ENCODE measurements at places on chromosomes 6 and 20.

GRCh38 chr6:119612176-119612891, 262.8 kb upstream of the MAN1A1 start:
- DNase-seq = no peak

DNA sequence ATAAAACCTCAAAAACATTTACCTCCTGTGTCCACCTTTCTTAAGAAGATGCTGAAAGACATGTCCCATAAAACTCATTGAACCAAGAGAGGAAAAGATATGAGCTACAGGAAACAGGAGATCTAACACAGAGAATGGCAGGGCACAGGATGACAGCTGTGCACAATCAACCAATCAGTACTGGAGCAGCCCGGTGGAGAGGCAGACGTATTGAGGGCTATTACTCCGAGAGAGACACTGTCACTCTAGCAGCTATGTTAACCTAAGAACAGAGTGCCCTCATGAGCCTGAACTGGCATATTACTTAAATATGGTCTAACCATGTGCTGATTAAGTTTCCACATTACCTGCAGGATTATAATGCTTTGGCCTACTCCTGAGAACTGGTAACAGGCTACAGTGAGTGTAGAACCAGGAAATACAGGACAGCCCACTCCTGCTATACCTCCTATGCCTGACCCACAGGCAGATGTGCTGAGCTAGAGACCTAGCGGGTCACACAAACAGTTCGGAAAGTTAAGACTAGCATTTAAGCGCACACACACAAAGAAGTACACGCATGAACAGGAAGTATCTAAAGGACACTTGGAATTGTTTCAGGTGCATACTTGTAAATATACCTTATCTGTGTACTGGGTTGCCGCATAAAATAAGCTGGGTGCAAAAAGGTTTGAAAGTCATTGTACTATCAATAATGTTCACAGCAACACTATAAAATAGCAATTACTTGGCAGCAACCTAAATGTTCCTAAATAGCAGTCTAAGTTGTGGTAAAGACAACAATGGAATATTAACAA, 199.3 kb upstream of the SHLD1 start:
- DNase-seq = no peak

DNA sequence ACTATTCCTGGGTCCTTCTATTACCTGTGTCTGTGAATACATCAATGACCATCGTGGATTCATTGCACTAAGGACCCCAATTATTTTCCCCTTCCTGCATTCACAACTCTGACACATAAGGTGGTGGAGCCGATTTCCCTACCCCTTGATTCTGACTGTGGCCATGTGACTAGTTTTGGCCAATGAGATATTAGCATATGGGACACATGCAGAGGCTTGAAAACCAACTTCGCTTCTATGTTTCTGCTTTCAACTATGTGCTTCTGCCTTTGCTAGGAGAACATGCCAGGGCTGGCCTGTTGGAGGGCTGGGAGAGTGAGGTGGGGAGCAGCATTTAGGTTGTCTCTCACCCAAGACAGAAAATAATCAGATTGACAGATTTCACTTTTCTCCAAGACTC, 483.1 kb upstream of the JAG1 start:
- no peak for DNase-seq

- no peak for DNase-seq
Observed at GRCh38 chr6:89172131-89172530, 26.3 kb downstream of the PM20D2 start.

DNA sequence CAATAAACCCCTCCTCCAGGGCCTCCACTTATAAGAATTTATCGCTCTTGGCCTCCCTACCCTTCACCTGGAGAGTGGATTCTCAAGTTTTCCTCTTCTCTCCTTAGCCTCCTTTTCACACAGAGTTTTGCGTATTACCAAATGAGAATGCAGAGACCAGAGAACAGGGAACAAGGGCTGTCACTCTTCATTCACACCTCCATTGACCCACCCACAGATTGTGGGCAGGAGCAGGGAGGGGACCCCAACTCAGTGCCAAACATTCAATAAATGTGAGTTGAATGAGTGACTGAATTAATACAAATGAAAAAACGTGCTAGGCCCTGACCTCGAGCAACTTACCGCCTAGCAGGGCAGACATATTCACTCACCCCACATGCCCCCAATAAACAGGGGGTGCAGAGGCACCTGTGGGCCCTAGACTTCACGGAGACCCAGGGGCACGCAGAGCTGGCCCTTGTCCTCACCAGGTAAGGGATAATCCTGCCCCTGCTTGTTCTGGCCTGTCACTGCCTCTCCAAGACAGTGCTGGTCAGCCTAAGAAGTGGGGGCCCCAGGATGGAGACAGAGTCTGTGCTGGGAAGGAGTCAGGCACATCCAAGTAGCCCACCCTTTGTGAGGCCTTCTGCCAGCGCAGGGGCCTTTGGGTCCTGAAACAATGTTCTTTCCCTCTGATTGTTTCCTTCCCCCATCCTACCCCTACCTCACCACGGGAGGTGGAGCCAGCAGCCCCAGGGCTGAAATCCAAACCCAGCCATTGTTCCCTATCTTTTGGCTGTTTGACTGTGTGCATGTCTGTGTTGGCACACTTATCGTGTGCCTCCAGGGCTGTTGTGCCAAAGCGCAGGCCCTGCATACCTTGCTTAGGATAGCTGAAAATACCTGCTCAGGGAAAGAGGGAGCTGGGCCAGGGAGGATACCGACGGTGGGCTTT, 8.4 kb upstream of the TJAP1 start:
- no peak for DNase-seq

DNA sequence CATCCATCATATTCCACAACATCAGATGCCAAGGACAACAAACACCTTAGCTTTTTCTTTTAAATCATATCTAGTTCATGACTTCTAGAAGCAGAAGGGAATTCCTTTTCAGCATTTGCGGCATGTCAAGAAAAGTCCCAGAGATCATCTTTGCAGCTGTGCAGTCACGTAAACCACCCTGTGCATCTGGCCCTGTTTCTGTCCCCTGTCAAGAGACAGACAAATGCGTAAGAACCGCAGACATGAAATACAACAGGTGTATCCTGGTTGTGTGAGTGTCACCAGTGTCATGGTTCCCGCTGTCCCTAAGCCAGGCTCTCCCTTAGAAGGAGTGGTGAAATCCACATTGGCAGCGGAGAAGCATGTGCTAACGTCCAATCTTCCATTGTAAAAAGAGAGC, 28.1 kb downstream of the LY86 start:
- no peak for DNase-seq

DNA sequence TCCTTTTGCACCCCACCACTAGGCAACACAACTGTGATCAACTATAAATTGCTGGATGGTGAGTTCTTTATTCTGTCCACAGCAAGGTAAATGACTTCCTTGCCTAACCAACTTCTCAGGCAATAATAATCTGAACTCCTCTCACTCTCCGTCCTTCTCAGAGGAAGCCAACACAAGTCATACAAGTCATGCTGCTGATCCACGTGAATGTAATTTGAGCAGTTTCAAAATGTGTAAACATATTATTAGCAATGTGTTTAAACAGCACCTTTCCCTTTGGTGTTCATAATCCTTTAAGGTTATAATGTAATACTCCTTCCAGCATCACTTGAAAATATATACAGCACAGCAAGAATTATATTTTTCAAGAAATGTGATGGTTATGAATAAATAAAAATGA, 127.9 kb downstream of the QRSL1 start:
- no peak for DNase-seq

GRCh38 chr6:29651413-29652197, 5.3 kb upstream of the MOG start:
- DNase-seq = peak; percentile 88

GRCh38 chr6:26270486-26270861, 94.5 kb upstream of the BTN3A2 start:
- DNase-seq = no peak

DNA sequence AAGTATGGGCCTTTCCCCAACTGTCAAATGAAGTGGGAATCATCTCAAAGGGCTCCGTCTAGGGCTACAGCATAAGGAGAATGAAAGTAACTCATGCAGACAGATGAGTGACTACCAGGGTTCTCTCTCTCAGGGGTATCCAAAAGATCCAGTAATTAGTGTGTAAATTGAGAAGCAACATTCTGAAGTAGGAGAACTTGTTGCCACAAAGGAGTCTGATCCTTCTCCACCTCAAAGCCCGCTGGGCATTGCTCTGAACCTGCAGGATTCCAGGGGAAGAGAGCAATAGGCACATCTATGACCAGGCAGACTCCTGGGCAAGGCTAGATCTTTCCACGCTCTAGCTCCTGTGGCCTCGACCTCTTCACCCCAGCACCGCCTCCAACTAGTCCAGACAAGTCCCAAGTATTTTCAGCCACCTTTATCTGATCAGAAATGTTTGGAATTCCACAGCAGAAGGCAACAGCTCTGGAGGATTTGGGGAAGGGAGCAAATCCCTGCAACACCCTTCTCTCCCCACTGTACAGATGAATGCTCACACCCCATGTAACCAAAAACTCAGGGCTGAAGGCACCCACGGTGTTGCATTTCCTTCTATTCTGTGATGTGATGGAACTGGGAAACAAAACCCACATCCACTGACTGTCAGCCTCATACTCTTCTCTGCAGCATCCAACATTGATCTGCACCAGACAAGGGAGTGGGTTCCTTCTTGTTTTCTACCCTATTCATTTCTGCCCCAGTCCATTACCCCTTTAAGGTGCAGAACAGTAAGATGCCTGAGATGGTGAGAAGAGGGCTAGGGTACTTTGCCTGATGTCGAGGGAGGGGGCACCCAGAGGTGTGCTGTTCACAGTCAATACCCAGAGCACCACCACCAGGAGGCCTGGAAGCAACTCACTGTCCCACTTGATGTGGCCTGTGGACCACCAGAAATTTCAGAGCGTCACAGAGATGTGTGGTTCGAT, 41.0 kb downstream of the COX4I2 start:
- no peak for DNase-seq

- DNase-seq = peak; percentile 80
Observed at GRCh38 chr6:39980839-39981580, 46.7 kb upstream of the MOCS1 start.

DNA sequence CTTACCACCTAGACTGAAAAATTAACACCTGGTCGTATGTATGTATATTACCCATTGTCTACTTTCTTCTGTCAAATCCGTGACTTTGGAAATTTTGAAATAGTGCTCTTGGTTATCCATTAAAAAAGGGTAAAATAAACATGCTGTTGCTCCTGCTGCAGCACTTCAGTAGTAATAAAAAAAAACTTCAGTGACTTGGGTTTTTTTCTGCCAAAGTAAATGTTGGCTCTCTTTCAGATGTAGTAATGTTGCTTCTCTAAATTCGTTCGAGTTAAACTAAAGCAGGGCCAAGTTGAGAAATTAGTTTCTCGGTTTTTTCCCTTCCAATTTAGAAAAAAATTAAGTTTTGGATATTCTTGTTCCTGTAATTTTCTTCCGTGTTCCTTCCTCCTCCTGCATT, 34.2 kb downstream of the JARID2 start:
- no peak for DNase-seq

- DNase-seq = no peak
Observed at GRCh38 chr6:16774437-16774836, 13.2 kb upstream of the ATXN1 start.

- DNase-seq = peak; percentile 41
Observed at GRCh38 chr20:35618263-35619131, 2.9 kb downstream of the SPAG4 start.

- DNase-seq = no peak
Observed at GRCh38 chr6:141028791-141029280, 1103.9 kb upstream of the GJE1 start.

GRCh38 chr6:157774153-157775135, 48.6 kb upstream of the SNX9 start:
- no peak for DNase-seq

DNA sequence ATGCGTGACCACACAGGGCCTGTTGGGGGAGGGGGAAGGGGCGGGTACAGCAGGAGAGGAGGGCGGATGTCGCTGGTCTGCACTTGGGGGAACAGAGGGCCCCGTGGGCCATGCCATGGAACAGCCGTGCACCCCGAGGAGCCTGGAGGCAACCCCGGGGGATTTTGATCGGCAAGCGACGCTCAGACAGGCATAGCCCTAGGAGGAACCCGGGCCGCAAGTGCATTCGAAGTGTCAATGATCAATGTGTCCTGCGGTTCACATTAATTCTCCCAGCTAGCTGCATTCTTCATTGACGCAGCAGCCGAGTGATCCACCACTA, 772.8 kb upstream of the DEFB115 start:
- DNase-seq = no peak

DNA sequence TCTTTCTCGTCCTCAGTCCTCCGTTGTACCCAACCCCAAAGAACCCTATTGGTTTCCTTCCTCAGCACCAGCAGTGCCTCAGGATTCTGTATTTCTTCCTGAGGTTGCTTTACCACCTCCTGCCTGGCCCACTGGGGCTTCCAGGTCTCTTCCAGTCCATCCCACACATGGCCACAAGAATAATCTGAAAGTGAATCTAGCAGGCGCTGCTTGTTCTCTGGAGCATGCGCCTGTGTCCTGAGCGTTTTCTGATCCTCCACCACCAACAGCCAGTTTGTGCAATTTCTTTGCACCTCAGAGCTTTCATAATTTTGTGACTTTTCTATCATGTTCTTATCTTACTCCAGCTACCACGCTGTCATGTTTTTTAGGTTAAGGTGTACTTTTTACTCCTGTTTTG, 11.6 kb upstream of the HSP90AB1 start:
- DNase-seq = no peak

DNA sequence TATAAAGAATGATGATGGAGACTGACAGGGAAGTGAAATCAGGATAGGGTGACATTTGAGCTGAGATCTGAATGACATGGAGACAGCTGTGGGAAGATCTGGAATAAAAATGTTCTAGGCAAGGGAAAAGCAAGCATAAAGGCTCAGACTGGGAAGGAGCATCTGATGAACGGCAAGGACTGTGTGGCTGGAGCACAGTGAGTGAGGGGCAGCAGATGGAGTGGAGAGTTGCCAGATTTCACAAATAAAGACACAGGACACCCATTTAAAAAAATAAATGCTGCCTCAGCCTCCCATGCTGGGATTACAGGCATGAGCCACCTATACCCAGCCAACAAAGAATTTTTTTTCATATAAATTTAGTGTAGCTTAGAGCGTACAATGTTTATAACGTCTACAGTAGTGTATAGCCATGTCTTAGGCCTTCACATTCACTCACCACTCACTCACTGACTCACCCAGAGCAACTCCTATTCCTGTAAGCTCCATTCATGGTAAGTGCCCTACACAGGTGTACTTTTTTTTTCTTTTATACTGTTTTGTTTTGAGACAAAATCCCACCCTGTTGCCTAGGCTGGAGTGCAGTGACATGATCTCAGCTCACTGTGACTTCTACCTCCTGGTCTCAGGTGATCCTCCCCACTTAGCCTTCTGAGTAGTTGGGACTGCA, 2.4 kb upstream of the ZBTB24 start:
- no peak for DNase-seq

- no peak for DNase-seq
Observed at GRCh38 chr6:16743664-16744210, 17.5 kb downstream of the ATXN1 start.

GRCh38 chr6:105304366-105304765, 98.5 kb downstream of the PREP start:
- DNase-seq = no peak

- peak; percentile 17 for DNase-seq
Observed at GRCh38 chr6:130760006-130760405, 67.2 kb upstream of the SMLR1 start.

- DNase-seq = no peak
Observed at GRCh38 chr6:130503146-130503545, 137.3 kb downstream of the TMEM200A start.

- DNase-seq = no peak
Observed at GRCh38 chr6:170062915-170063241, 228.0 kb downstream of the DLL1 start.

Measured in COLO829 (cell line).